Astrocyte (in vitro differentiated cells and primary cell): ENCODE measurements at places on chromosomes 16 and 17. TPM values are rescaled to one million over a fixed set of nuclear protein-coding genes. Genes with fewer than 3 reads are reported as not detected.

GRCh38 chr17:18143044-18143936 lies 34.7 kb downstream of the MYO15A start:
- H3K4me1 ChIP-seq, result no peaks in the 10 kb centered on the region
- DNase-seq, result no peak
- H3K36me3 ChIP-seq, result no peaks in the 10 kb centered on the region
- H3K27me3 ChIP-seq, result no peaks in the 10 kb centered on the region

- H3K4me1 ChIP-seq, result no peaks in the 10 kb centered on the region
- no peak overlapping the region for H3K27ac ChIP-seq
- no peaks in the 10 kb centered on the region for H3K27me3 ChIP-seq
- H3K36me3 ChIP-seq, result peaks cover 4% of the 10 kb centered on the region
- DNase-seq, result no peak
Observed at GRCh38 chr17:14204084-14204483, 32.6 kb downstream of the CDRT15 start.

Gene HYDIN
- total RNA-seq, result 1.1 and 1.4 TPM in 2 replicates

GRCh38 chr17:75481194-75482068 lies 25.0 kb downstream of the TMEM94 start:
- no peak for DNase-seq
- H3K27me3 ChIP-seq, result no peaks in the 10 kb centered on the region
- no peaks in the 10 kb centered on the region for H3K36me3 ChIP-seq

Gene C16orf96
- 0.20 and 0.38 TPM in 2 replicates for total RNA-seq

Gene C17orf58
- 8.5 and 9.2 TPM in 2 replicates for total RNA-seq
